CD4-positive, alpha-beta T cell treated with Interferon gamma for 1 hour (primary cell): ENCODE measurements at places on chromosomes 2 and 18.

- DNase-seq = no peak
These were observed 56.0 kb downstream of the UBE2E3 start for GRCh38 chr2:181036445-181036844.

DNA sequence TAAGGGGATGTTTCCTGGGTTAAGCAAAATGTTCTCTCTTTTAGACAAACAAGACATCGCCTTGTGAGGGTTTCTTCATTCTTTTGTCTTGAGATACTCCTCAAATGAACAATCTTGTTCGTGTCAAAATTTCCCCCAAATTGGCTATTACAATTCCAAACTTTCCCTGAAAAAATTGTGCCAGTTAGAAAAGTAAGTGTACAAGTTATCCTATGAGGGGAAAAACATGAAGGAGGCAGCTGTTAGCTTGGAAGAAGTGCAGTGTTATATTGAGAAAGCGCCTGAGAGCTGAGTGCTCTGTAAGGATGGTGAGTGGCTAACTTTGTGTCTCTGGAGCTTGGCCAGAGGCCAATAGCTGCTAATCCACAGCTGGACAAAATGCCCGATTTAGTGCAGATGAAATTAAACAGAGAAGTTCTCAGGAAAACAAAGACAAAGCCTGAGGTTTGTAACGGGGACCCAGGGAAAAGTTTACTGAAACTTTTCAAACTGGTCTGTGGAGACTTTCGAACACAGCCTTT lies 14.1 kb upstream of the PLEKHH2 start:
- no peak for DNase-seq

DNA sequence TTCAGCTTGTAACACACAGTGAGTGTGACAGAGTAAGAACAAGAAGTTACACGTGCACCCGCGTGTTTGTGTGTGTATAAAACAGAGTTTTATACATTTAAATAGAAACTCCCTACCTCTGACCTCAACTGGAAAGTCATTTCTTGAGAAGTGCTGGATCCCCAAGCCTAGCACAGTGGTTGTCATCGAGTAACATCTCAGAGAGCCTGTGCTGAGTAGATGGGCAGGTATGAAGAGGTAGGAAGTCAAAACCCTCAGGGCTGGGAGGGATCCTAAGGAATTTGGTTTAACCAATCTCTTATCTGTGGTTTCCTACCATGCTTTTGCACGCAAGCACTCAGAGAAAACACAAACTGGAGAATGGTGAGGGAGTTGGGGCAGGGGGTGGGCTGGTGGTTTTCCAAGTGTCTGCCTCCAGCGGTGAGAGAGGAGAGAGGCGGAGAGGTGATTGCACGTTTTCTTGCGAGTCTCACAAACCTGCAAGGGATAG lies 9.2 kb downstream of the ACOXL start:
- no peak for DNase-seq

DNA sequence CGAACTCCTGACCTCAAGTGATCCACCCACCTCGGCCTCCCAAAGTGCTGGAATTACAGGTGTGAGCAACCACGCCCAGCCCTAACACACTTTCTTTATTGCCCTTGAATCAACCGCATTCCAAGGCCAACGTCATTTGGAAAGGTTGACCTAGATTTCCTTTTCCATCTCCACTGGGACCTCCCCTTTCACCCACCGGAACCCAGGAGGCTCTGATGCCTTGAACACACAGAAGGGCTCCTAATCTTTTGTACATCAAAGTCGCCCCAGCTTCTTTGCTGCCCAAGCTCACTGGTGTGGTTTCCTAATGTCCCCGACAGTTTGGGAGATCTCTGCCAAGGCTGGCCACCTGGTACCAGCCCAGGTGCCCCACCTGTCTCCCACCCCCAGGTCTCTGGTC lies 46.2 kb upstream of the CAB39 start:
- DNase-seq = no peak

DNA sequence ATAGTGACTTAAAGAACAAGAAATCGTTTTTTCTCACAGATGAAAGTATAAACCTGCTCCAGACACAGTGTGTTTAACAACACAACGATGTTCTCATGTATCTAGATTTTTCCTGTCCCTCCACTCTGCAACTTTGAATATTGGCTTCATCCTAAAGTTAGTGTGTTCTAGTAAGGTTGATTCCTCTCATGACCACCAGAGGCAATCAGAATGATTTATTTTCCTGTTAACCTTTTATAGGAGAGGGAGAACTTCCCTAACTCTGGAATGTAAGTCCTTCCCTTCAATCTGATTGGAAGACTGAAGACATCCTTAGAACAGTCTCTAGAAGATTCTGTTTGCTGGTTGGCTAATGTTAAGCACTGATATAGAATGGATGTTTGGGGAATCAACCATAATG lies 41.0 kb upstream of the TAF4B start:
- no peak for DNase-seq

DNA sequence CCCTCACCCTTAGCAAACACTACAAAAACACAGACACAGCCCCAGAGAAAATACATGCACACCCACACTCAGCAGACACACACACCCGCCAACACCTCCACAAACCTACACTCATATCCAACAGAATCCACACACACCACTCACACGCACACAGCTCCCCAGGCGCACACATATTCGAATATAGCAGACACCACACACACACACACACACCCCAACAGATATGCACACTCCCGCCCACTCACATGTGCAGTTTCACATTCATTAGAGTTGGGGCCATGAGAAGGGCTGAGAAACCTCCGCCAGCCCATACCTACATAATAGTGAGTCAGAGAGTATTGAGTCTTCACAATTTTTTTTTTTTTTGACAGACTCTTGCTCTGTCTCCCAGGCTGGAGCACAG lies 29.4 kb upstream of the NOTO start:
- DNase-seq = no peak

GRCh38 chr18:21741312-21741561 lies 645 bp downstream of the MIB1 start:
- no peak for DNase-seq

DNA sequence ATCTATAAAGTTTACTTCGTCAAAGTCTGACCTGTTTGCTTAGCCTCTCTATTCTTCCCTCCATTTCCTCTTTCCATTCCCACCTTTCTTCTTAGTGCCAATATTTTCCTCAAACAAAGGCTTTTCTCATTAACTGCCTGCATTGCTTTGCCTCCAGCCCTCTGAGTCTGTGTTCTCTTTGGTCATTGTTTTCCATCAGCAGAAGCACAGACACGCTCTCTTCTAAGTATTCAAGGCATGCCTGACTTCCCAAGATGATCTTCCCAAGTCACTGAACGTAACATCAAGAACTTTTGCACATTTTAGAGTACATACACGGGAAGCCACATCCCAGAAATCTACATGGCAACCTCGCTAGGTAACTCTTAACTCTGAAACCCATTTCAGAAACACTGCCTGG lies 32.6 kb upstream of the ANXA4 start:
- DNase-seq = no peak

- no peak for DNase-seq
These were observed 3.6 kb downstream of the SH2D6 start for GRCh38 chr2:85422072-85422457.

DNA sequence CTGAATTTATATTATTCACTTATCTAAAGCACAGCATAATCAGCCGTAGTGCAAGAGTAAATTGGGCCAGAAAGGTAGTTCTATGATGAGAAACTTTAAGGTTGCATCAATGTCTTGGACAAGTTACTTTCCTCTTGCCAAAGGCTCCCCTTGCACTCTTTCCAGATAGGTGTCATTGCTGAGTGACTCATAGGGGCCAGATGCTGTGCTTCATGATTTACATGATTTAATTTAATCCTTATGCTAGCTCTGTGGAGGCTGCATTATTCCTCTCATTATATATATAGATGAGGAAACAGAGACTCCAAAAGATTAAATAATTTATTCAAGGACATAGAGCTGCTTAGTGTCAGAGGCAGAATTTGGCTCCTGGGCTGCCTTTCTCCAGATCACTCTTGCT lies 5.0 kb downstream of the CFAP221 start:
- DNase-seq = no peak

DNA sequence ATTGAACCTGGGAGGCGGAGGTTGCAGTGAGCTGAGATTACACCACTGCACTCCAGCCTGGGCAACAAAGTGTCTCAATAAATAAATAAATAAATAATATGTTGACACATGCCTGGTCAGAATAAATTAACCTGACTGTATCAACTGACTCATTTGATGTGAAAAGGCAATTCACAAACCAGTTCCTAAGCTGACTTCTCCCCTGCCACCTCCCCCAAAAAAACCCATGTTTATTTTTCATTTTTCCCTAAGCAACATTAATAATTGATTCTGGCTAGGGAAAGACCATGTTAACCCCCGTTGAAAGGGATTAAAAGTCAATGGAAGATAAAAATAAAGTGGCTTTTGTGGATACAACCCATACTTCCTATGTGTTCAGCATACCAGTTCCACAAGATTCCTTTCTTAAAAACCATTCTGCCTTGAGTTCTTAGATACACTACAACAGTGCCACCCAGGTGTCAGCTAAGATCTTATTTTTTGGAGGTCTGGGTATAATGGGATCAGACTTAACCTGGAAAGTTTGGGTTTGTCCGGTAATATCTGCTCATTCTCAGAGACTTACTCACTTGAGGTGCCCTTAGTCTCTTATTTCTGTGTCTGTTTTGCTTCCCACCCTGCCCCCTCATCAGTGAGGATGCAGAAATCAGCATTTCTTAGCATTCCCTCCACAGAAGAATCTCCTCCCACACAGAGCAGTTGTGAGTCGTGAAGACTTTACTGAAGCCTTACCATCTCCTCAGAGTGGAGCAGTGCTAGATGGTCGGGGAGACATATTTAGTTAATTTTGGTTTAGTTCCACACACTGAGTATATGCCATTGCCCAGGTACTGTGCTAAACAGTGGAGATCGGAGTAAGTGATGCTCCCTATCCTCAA lies 10.1 kb upstream of the MCFD2 start:
- DNase-seq = no peak

- no peak for DNase-seq
These were observed 7.7 kb upstream of the SERPINB8 start for GRCh38 chr18:63962137-63962536.

GRCh38 chr2:30847329-30847728 lies 40.1 kb upstream of the CAPN13 start:
- no peak for DNase-seq

- no peak for DNase-seq
These were observed 11.4 kb upstream of the RAB31 start for GRCh38 chr18:9696701-9697100.

GRCh38 chr18:40367576-40367975 lies 1587.5 kb upstream of the PIK3C3 start:
- no peak for DNase-seq

DNA sequence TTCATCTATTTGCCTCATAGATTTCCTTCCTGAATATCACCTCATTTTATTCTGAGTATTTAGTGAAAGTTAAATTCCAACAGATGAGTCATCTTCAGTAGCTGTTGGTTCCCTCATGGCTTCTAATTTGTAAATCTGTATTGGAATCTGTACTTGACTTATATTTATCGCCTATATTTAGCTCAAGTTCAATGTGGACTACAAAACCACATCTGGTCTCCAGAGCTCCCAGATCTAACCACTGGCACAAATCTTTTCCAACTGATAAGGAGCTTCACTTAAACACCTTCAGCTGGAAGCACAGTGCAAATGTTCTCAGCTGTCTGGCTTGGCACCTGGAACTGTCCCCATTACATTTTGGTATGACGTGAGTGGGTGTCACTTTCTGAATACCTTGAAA lies 82.8 kb upstream of the DSEL start:
- DNase-seq = no peak

- DNase-seq = no peak
These were observed 60.6 kb downstream of the LRP2 start for GRCh38 chr2:169301596-169302335.

DNA sequence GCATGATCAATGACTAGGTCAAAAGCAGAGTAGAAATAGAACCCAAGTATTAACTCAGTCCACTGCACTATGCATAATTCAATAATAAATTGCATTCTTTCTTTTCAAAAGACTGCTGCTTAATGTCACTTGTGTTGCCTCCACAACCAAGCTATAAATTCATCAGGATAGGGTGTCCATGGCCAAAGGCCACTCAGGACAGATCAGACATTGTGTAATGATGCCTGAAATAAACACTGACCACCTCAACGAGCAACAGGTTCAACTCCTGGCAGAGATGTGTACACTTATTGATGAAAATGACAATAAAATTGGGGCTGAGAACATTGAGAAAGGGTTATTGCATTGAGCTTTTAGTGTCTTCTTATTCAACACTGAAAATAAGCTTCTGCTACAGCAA lies 194.5 kb upstream of the SPOPL start:
- DNase-seq = no peak

- DNase-seq = no peak
These were observed 45.1 kb downstream of the RPL31 start for GRCh38 chr2:101047075-101047766.

- DNase-seq = no peak
These were observed 329.1 kb downstream of the SETBP1 start for GRCh38 chr18:45009756-45010155.

DNA sequence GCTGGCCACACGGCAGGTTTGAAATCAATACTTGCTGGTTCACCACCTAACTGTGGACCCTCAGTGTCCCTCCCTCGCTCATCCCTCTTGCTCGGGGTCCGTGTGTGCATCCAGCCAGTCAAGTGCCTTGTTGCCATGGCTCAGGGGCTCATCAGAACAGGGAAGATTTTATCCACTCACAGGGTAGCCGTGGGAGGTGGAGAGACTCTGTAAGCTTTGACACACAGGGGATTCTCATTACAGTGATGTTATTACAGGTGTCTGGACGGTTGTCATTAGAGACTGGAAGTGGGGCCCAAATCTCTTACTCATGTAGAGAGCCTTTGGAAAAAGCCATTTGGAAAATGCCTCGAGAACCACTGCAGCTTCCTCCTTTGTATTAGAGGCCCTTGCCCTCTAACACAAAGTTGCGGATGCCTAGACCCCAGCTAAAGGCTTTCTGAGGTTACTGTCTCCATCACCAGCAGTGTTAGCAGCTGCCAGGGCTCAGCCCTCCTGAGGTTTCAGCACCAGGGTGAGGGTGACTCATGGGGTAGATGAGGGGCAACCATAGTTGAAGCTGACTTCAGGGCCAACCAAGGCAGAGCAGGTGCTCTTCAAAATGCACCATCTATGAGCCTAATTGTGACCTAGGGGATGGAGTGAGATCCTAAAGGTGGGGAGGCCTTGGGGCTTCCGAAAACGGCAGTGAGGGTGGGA lies 195.6 kb downstream of the CLIP4 start:
- no peak for DNase-seq

GRCh38 chr2:64173156-64174135 lies 29.2 kb upstream of the PELI1 start:
- no peak for DNase-seq
